ENCODE measurements at places on chromosomes 16 and 17.

GRCh38 chr17:73956595-73957465 is 246.6 kb upstream of the RPL38 start:
- DNase-seq = peak; percentile 32

DNA sequence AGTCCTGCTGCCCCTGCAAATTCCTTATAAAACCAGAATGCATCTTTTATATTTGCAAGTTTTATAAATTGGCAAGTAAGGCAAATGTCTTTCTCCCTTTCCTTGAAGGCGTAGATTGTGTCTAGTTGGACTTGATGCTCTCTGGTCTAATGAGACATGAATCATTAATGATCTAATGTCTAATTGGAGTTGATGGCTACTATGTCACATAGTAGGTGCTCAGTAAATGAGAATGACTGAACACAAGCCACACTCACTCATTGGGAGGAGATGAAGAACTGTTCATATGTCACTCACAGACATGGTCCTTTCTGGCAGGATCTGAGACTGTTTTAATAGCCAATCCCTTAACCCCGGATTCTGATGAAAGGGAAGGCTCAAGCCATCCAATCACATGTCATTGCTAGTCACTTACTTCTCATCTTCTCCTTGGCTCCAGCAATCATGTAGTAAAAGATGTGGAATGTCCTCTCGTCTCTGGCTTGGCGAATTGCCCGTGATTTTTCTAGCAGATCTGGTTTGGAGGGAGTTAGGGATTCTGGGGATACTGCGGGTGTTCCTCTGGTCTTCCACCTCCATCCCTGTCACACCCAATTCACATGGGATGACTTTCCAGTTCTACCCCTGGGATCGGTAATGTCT is 81.0 kb downstream of the MYH11 start:
- DNase-seq = no peak

- DNase-seq = no peak
Measured at GRCh38 chr17:57560319-57560705, 184.8 kb downstream of the CCDC182 start.

- DNase-seq = no peak
Measured at GRCh38 chr16:1509307-1510221, 16.4 kb downstream of the TELO2 start.

DNA sequence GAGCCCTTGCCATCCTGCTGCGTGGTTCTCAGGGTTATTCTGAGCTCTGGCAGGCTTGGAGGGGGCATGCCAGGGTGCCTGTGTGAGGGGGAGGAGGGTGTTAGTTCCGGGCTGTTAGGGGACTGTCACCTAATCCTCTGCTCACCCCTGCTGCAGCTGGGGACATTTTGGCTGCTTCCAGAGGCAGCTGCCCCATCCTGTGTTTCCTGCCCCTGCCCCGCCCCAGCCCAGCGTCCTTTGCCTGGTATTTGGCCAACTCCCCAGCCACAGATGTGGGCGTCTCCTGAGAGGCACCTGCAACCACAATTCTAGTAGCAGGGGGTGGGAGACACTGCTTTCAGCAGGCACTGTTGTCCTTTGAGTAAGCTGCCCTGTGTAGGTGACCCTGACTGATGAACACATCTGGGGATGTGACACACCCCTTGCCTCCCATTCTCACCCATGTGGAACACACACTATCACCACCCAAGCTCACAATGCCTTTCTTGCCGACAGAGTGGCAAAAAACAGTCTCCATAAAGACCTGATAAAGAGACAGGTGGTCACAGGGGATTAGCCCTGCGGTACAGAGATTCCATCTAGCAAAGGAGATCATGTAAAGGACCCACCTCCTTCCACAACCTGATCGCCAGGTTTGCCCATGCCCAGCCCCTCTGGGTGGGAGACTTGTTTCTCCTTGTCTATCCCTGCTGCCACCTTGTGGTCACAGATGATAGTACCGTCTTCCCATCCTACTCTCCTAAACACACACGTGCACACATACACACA is at the start of gene CHRNE:
Gene CHRNE, minus strand, starts transcription at position 48 of the 768 bp plus-strand sequence. Its CDS starts 35 bp downstream, at position 13.
- DNase-seq = peak; percentile 84

DNA sequence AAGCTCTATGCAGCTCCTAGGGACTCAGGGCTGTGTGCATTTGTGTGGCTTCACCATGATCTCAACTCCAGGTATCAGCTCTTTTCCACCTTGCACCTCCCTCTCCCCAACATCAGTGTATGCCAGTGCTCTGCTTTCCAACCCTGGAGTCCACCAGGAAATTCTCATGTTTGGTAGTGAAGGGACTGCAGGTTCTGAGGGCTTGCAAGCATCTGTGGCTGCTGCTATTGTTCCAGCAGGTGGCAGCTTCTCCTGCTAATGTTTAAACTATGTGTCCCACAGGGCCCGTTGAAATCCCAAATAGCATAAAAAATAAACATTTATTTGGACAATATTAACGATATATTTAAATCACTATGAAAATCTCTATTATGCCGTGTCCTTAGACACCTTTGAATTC is 82.0 kb downstream of the RGS9 start:
- no peak for DNase-seq

DNA sequence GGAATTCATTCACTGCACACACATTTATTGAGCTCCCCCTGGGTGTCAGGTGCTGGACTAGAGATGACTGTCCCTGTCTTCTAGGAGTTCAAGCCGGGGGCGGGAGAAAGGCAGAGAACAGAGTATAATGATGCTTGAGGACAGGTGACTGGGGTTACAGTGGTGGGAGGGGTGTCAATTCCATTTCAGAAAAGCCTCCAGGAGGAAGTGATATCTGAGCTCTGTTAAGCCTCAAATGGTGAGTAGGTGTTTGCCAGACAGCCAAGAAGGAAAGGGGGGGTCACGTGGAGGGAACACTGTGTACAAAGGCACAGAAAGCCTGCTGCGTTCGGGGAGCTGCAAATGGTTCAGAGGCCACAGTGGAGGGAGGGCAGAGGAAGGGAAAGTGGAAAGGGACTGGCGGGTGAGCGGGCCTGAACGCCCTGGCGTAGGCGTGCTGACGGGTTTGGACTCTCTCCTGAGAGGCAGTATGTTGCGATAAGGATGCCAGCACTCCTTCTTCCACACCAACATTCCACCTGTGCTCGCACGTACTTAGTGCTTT is 9.7 kb upstream of the NXPH3 start:
- no peak for DNase-seq
